ENCODE measurements at places on chromosomes 2 and 18. TPM values are rescaled to one million over a fixed set of nuclear protein-coding genes. Genes with fewer than 3 reads are reported as not detected.

The FBLN7 gene
- polyA plus RNA-seq: 1.4 TPM

The BCL11A gene
- polyA plus RNA-seq: 17.2 TPM

The ATG16L1 gene
- polyA plus RNA-seq: 21.4 TPM

The NPAS2 gene
- 25.2 TPM for polyA plus RNA-seq

The FEV gene
- polyA plus RNA-seq: 19.5 TPM

The RAB27B gene
- polyA plus RNA-seq: 7.5 TPM

The RNU2-63P gene
- not detected for polyA plus RNA-seq

The CNRIP1 gene
- polyA plus RNA-seq: 15.5 TPM

The SERPINB11 gene
- not detected for polyA plus RNA-seq

The WDR35 gene
- polyA plus RNA-seq: 2.0 TPM

The DCTN1 gene
- 80.2 TPM for polyA plus RNA-seq

The TEX44 gene
- not detected for polyA plus RNA-seq

The ANKRD29 gene
- polyA plus RNA-seq: 3.5 TPM

The PDCD1 gene
- 0.27 TPM for polyA plus RNA-seq

The PSMG2 gene
- 78.4 TPM for polyA plus RNA-seq

The CRYGC gene
- not detected for polyA plus RNA-seq
